Activated T-helper 1 cell treated with anti-CD3 and anti-CD28 coated beads, Interleukin-2, amount 50 U/mL, for 16 hours (primary cell): ENCODE measurements at places on chromosomes 7 and 10.

- DNase-seq = no peak
Measured at GRCh38 chr7:2726316-2727018, 38.5 kb downstream of the AMZ1 start.

- no peak for DNase-seq
Measured at GRCh38 chr10:124003871-124004662, 89.3 kb downstream of the CHST15 start.

DNA sequence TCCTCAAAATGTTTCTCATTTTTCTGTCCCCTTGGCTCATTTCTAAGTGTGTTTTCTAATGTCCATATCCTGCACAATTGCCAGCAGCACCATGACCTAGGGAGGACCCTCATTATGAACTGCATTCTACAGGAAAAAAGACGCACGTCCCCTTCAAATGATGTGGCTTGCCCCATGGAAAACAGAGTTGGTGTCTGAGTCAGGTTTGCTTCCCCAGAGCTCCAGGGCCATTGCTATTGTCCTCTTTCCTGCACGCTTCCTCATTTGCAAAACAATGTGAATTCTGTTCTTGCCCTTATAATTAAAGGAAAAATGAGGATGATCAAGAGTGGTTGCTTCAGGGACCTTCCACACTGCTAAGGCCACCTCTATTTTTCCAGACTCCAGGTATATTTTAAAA, 14.7 kb upstream of the ASB4 start:
- no peak for DNase-seq

GRCh38 chr10:6023661-6024333, 38.4 kb downstream of the IL2RA start:
- DNase-seq = no peak

- DNase-seq = no peak
Measured at GRCh38 chr7:130356876-130357611, 12.4 kb downstream of the CPA5 start.

DNA sequence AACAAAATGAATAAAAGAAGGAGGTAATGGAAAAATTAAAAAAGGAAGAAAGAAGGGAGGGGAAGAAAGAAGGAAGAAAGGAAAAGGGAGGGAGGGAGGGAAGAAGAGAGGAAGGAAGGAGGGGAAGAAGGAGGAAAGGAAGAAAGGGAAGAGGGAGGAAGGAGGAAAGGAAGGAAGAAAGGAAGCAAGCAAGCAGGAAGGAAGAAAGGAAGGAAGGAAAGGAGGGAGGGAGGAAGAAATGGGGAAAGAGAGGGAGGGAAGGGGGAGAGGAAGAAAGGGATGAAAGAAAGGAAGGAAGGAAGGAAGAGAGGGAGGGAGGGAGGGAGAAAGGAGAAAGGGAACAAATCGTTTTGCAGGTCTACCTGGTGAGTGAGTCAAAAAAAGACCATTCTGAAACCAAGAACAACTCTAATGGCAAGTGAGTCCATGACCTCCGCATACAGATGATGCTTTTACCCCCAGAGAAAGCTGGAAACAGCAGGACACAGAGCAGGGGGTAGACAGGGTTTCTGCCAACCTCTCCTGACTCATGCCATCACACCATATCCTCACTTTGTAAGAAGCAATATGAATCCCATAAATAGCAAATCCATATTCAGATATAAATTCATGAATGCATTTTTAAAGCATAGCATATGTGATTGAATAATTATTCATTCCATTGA, 1112.9 kb upstream of the AUTS2 start:
- no peak for DNase-seq

- DNase-seq = no peak
Measured at GRCh38 chr10:19728964-19729363, 87.3 kb upstream of the PLXDC2 start.

- DNase-seq = no peak
Measured at GRCh38 chr7:101287032-101287431, 34.6 kb downstream of the IFT22 start.

DNA sequence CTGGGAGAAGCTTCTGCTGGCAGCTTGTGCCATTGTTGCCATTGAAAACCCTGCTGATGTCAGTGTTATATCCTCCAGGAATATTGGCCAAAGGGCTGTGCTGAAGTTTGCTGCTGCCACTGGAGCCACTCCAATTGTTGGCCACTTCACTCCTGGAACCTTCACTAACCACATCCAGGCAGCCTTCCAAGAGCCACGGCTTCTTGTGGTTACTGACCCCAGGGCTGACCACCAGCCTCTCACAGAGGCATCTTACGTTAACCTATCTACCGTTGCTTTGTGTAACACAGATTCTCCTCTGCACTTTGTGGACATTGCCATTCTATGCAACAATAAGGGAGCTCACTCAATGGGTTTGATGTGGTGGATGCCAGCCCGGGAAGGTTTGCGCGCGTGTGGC, 220.7 kb downstream of the ADK start:
- DNase-seq = no peak

DNA sequence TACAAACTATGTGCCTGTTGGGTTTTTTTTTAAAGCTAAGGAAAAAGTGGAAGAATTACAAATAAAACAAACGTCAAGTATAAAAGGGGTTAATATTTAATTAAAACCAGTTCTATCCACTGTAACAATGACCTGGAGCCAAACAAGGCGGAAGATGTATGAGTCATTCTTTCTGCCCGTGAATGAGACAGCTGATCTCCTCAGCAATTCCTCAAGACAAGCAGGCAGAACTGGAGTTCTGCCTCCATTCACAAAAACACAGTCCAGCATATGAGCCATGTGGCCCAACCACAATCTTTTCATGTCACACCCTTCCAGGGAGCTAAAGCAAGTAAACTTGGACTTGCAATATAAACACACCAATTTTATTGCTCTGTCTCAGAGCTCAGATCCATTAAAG, 8.4 kb downstream of the ETV1 start:
- DNase-seq = no peak

- no peak for DNase-seq
Measured at GRCh38 chr7:105205592-105206237, 183.0 kb downstream of the SRPK2 start.

GRCh38 chr10:43679509-43679908, 30.8 kb upstream of the ZNF32 start:
- DNase-seq = no peak

GRCh38 chr7:13560441-13560840, 429.0 kb downstream of the ETV1 start:
- no peak for DNase-seq

GRCh38 chr10:12614177-12614995, 265.0 kb downstream of the CAMK1D start:
- DNase-seq = no peak

DNA sequence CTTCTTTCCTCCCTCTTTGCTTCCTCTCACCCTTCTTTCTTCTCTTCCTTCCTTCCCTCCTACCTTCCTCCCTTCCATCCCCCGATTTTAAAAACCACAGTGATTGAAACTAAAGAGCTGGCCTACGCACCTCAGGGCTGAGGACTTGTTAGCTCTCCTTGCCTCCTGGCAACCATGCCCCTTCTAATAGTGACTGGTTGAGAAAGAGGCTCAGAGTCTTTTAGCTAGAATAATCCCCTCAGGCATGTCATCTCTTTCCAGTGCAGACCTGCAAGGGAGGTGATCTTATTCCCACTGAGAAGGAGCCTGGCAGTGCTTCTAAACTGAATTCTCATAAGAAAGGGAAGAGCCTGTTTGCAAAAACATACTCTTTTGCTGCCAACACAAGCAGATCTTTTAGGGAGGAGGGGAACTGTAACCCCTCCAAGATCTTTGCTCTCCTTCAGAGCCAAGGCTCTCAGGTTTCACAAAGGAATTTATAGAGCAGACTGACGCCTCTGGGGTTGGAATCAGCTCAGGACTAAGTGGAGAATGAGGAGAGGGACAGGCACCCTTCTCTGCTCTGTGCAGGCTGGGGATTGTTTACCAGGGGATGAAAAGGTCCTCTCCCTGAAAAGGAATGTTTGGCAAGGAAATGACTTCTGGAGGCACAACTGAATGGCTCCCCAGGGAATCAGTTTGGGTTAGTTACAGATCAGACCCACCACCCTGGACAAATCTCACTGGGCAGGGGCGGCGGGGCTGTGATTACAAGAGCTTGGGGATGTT, 9.4 kb upstream of the ANKRD1 start:
- DNase-seq = no peak

DNA sequence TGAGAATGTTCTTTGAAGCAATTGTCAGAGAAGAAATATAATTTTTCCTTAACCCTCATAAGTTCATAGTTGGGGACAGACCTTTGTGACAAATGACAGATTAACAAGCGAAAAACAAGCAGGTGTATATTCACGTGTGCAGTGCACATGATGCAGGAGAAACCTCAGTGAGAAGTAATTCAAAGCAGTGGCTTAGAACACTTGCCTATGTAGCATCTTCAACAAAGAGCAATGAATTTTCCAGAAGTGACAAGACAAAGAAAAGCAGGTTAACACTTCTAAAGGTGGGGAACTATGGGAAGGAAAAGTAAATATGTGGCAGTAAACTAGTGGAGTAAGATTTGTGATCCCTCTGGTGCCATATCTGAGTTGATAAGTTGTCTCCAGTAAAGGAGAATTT, 65.8 kb downstream of the MCU start:
- DNase-seq = no peak

DNA sequence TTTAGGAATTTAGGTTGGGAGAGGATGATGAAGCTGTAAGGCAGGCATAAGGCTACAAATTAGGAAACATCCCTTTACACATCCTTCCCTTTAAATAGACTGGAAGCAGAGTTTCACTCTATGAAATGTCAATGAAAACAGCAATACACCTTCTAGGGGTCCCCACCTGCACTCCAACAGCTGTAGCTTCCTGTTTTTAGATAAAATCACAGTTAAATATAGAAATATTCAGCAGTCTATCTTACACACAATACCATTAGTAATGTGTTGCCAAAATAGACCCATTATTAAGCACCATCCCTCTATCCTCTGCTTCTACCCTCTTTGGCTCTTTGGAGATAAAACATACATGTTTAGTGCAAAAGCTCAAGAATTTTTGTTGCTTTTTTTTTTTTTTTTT, 237.4 kb downstream of the PCLO start:
- no peak for DNase-seq

- DNase-seq = no peak
Measured at GRCh38 chr10:78319371-78319770, 285.7 kb downstream of the RPS24 start.

DNA sequence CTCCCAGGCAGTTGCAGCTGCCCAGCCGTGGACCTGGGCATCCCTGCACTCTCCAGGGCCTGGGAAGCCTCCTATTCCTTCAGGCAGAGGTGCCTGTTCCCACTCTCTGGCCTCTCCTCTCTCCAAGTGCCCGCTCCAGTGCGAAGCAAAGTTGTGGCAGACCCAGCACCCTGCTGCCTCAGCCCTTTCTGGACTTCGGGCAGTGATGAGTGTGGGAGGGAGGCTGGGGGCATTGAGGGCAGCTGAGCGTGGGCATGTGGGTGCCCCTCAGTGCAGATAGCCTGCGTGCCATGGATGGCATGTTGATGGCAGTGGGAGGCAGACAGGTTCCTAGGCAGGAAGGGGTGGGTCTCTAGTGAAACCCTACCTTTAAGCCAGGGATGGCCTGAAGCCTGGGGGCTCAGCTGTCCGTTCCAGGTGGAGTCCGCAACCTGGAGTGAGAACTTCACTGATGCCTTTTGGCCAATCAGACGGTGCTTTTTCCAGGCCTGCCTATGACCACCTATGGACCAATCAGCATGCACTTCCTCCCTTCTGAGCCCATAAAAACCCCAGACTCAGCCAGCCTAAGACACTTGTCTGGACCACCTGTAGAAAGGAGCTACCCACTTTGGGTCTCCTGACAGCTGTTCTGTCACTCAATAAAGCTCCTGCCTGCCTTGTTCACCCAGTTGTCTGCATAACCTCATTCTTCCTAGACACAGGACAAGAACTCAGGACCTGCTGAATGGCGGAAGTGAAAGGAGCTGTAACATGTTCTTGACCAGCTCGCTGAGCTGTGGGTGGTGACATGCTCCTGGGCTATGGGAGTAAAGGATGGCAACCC, 26.1 kb downstream of the SVIL start:
- no peak for DNase-seq

GRCh38 chr7:22027475-22027874, 81.8 kb upstream of the CDCA7L start:
- DNase-seq = no peak

DNA sequence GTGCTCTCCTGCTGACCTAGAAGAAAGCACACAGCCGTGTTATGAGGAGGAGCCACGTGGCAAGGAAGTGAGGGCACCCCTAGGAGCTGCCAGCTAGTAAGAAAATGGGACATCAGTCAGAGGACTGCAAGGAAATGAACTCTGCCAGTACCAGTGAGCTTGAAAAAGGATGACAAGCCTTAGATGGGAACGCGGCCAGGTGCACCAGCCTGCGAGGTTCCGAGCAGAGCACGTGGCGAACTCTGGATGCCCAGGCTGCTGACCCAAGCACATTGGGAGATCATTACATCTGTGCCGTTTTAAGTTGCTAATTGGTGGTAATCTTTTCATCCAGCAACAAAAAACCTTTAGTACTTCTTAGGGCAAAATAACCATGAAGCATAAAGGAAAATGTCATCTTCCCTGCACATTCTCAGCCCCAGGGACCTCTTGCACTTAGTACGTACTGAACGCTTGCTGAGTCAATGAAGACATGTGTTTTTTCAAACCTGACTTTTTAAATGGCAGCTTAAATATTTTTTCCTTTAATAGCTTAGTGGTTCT, 69.4 kb downstream of the AMZ1 start:
- DNase-seq = no peak

DNA sequence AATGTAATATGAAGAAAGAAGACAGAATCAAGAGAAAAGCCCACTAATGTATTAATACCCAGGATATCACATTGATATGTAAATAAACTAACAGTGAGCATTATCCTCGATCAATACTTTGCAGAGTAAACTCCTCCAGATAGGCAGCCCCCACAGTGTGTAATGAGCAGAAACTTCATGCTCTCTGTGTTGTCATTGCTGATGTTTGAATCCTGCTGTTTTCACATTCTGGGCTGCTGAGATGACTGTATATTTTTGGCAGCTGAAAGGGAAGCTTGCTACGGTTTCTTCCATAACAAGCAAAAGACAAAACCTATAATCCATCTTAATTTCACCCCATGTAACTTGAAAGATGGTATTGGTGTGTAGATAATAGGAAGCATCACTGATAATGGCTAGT, 15.3 kb upstream of the THSD7A start:
- no peak for DNase-seq

- no peak for DNase-seq
Measured at GRCh38 chr7:129227646-129228578, 3.1 kb downstream of the AHCYL2 start.

- DNase-seq = no peak
Measured at GRCh38 chr10:61778137-61778536, 115.4 kb downstream of the CABCOCO1 start.

DNA sequence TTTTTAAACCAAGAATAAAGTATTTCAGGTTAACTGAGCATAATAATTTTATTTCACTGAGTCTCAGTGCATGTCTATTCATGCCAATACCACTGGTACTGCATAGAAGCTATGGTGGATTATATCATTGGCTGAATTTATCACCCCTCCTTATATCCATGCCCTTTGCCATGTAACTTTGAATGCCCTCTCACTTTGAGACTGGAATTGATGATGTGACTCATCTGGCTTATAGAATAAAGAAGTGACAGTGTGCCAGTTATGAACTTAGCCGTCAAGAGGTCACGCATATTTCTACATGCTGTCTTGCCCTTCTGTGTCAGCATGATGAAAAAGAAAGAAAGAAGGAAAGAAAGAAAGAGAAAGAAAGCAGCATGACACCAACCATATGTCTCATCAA, 20.7 kb upstream of the ABLIM1 start:
- no peak for DNase-seq

GRCh38 chr7:155815332-155816191, 3.3 kb upstream of the SHH start:
- DNase-seq = no peak

- DNase-seq = no peak
Measured at GRCh38 chr10:125772864-125773180, 2.8 kb downstream of the MMP21 start.
